ENCODE measurements at places on chromosomes 11 and 22.

DNA sequence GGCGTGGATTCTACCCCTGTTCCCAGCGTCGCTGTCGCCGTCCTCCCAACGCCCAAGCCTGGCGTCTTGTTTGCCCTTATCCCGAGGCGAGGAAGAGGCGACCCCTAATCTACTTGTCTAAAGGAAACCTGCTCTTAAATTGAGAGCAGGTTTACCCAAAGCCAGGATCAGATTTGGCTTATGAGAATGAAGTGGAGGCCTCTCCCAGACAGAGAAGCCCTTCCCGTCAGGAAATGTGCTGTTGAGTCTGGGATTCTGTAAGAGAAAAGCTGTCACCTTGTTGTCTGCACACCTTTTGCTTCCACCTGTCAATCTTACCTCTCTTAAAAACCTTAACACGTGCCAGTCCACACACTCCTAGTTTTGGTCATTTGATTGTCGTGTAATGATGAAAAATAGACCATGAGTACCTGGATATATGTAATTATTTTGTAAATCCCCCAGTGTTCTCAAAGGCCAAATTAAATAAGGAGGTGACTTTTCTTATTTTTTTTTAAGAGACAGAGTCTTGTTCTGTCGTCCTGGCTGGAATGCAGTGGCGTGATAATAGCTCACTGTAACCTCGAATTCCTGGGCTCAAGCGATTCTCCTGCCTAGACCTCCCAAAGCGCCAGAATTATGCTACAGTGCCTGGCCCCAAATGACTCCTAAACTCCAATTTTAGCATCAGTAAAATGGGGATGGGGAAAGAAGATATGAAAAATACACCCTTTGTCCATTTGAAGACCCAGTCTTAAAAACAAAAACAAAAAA is 627 bp downstream of the GTF2H1 start:
- no peak for DNase-seq
- H3K36me3 ChIP-seq, result no peaks in the 10 kb centered on the region
- H3K27me3 ChIP-seq, result no peaks in the 10 kb centered on the region
- peak overlapping the region; percentile 89 for H3K4me3 ChIP-seq
- H3K27ac ChIP-seq, result peak overlapping the region; percentile 34
- peaks cover 30% of the 10 kb centered on the region for H3K4me1 ChIP-seq

- H3K27me3 ChIP-seq, result peaks cover 45% of the 10 kb centered on the region
- H3K4me1 ChIP-seq, result no peaks in the 10 kb centered on the region
- DNase-seq, result no peak
- no peak overlapping the region for H3K4me3 ChIP-seq
- no peak overlapping the region for H3K27ac ChIP-seq
Measured at GRCh38 chr11:283405-284104, 5.3 kb downstream of the NLRP6 start.

- no peaks in the 10 kb centered on the region for H3K4me1 ChIP-seq
- H3K27me3 ChIP-seq, result peaks cover 55% of the 10 kb centered on the region
- no peak overlapping the region for H3K27ac ChIP-seq
- DNase-seq, result no peak
- H3K36me3 ChIP-seq, result no peaks in the 10 kb centered on the region
- no peak overlapping the region for H3K4me3 ChIP-seq
Measured at GRCh38 chr11:1239596-1240205, 16.8 kb downstream of the MUC5B start.

- H3K36me3 ChIP-seq, result no peaks in the 10 kb centered on the region
- H3K27ac ChIP-seq, result no peak overlapping the region
- H3K4me3 ChIP-seq, result no peak overlapping the region
- DNase-seq, result no peak
- H3K27me3 ChIP-seq, result peaks cover 20% of the 10 kb centered on the region
- no peaks in the 10 kb centered on the region for H3K4me1 ChIP-seq
Measured at GRCh38 chr22:25134028-25134427, 65.6 kb upstream of the CRYBB3 start.

DNA sequence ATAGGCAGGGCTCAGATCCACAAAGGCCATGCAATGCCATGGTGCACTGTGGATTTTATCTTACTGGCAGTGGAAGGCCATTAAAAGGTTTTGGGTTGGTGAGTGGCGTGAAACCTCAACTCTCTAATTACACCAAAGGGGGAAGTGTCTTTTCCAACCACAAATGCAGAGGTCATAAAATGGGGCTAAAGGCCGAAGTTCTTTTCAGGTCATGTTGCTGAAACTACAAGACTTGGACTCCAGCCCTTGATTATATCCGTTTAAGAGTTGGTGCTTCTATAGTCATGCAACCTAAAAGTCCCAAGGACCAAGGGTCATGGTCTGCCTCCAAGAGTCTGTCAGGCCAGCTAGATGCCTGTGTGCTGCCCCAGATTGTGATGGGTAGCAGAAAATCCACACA is 434.3 kb downstream of the RAB38 start:
- H3K4me3 ChIP-seq, result no peak overlapping the region
- H3K27ac ChIP-seq, result no peak overlapping the region
- H3K36me3 ChIP-seq, result no peaks in the 10 kb centered on the region
- no peaks in the 10 kb centered on the region for H3K27me3 ChIP-seq
- H3K4me1 ChIP-seq, result no peaks in the 10 kb centered on the region

DNA sequence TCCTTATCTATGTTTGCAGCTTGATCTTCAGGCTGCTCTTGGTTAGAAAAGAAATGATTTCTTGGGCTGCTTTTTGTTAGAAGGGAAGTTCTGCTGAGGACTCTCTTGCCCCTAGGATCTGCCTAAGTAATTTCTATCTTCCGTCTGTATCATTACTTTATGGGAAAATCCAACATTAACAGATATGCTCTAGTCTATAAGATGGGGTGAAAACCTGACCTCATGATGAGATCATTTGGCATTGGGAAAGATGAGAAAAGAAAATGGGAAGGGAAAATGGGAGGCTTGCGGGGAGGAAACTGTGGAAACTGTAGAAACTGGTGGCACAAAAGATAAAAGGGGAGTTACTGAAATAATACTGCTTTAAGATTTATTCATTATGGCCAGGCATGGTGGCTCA is 63.6 kb downstream of the FDX1 start:
- no peak overlapping the region for H3K27ac ChIP-seq
- no peak for DNase-seq
- no peaks in the 10 kb centered on the region for H3K4me1 ChIP-seq
- H3K4me3 ChIP-seq, result no peak overlapping the region
- H3K27me3 ChIP-seq, result no peaks in the 10 kb centered on the region

DNA sequence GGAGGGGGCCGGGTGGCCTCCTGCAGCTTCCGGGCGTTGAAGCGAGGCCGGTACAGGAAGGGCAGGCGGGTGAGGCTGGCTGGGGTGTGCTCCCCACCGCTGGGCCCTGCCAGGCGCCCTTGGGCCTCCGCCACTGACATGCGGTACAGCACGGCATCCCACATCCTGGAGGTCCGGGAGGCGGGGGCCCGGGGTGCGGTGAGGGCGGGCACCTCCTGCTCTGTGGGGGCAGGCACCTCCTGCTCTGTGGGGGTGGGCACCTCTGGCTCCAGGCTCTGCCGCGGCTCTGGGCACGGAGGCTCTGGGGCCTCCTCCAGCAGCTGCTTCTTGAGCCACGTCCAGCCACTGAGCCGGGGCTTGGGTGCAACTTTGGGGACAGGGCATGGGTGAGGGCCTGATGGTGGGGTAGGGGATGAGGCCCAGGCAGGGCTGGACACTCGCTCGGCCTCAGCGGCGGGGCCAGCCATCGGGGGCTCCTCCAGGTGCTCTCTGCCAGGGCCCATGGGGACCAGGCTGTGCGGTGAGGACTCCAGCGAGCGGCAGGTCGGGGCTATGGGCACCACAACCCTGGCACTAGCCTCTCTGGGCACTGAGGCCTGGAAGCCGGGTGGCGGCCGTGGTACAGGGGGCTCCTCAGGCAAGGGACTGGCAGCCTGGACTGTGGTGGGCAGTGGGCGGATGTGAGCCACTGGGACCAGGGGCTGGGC is 2.3 kb downstream of the PRR33 start:
- H3K36me3 ChIP-seq, result no peaks in the 10 kb centered on the region
- no peak overlapping the region for H3K27ac ChIP-seq
- no peaks in the 10 kb centered on the region for H3K4me1 ChIP-seq
- H3K4me3 ChIP-seq, result no peak overlapping the region
- DNase-seq, result no peak

DNA sequence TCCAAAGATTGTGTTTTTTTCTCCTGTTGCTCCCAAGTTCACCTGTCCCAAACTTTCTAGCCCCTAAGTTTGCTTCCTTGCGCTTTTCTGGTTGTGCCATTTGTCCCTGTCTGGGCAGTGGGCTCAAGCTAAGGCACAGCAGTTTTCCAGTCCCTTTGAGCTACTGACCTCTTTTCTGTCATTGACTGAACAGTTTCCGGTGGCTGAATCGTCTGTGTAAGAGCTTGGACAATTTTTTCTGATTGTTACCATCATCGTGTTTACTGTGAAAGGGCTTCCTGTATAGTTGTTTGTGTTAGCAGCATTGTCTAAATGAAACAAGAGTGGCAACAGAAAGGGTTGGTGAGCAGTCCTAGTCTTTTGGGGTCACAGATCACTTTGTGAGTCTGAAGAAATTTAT is 49.8 kb downstream of the BMAL1 start:
- H3K4me1 ChIP-seq, result no peaks in the 10 kb centered on the region
- H3K27ac ChIP-seq, result no peak overlapping the region
- no peaks in the 10 kb centered on the region for H3K36me3 ChIP-seq

- H3K36me3 ChIP-seq, result no peaks in the 10 kb centered on the region
- H3K27ac ChIP-seq, result no peak overlapping the region
- H3K4me3 ChIP-seq, result no peak overlapping the region
- H3K4me1 ChIP-seq, result no peaks in the 10 kb centered on the region
Measured at GRCh38 chr22:19826619-19826950, 28.1 kb downstream of the GNB1L start.

- H3K36me3 ChIP-seq, result peaks cover 6% of the 10 kb centered on the region
- no peak for DNase-seq
- 0 out of 2 replicates have a peak, but pooled peaks cover 3% of the 10 kb centered on the region for H3K4me1 ChIP-seq
- no peaks in the 10 kb centered on the region for H3K27me3 ChIP-seq
- no peak overlapping the region for H3K27ac ChIP-seq
Measured at GRCh38 chr11:72989727-72990126, 152.4 kb downstream of the FCHSD2 start.

Measured in MM.1S (cell line).